ENCODE measurements at places on chromosomes 1 and 21.

GRCh38 chr1:116902027-116902426 is 7.7 kb upstream of the PTGFRN start:
- no peak for DNase-seq

DNA sequence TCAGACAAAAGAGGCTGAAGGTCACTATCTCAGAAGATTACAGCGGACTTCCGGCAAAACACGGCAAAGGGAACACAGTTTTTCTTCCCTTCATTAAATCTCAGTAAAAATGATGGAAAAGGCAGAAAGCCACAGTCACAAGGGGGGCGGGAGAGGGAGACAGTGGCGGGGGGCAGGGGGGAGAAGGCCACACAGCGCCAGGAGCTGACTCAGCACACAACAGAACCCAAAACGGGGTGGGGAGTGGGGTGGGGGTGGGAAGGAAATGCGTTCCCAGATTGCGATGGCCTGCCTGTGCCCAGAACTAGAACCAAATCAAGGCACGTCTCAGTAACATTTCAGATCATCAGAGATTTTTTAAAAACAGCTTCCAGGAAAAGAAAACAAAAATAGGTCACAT is 13.4 kb downstream of the CFAP74 start:
- no peak for DNase-seq

GRCh38 chr1:64004451-64005025 is 198.9 kb upstream of the UBE2U start:
- no peak for DNase-seq

- no peak for DNase-seq
These were observed 3.2 kb upstream of the LAPTM5 start for GRCh38 chr1:30760596-30761324.

GRCh38 chr1:70112838-70113237 is 92.5 kb downstream of the LRRC40 start:
- DNase-seq = no peak

GRCh38 chr1:211808475-211808874 is 22.1 kb downstream of the LPGAT1 start:
- DNase-seq = no peak

DNA sequence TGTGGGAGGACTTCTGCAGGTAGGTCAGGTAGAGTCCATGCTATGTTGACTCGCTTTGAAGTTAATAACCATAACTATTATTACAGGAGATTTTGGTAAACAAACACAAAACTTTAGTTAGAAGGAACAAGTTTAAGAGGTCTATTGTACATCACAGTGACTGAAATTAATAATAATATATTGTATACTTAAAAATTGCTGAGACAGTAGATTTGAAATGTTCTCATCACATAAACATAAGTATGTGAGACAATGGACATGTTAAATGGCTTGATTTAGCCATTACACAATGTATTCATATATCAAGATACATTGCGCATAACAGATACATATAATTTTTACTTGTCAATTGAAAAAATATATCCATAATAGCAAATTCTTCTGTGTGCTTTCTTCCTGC is 91.4 kb upstream of the CD53 start:
- DNase-seq = no peak

- no peak for DNase-seq
These were observed 707 bp upstream of the KLHL21 start for GRCh38 chr1:6603238-6603914.

DNA sequence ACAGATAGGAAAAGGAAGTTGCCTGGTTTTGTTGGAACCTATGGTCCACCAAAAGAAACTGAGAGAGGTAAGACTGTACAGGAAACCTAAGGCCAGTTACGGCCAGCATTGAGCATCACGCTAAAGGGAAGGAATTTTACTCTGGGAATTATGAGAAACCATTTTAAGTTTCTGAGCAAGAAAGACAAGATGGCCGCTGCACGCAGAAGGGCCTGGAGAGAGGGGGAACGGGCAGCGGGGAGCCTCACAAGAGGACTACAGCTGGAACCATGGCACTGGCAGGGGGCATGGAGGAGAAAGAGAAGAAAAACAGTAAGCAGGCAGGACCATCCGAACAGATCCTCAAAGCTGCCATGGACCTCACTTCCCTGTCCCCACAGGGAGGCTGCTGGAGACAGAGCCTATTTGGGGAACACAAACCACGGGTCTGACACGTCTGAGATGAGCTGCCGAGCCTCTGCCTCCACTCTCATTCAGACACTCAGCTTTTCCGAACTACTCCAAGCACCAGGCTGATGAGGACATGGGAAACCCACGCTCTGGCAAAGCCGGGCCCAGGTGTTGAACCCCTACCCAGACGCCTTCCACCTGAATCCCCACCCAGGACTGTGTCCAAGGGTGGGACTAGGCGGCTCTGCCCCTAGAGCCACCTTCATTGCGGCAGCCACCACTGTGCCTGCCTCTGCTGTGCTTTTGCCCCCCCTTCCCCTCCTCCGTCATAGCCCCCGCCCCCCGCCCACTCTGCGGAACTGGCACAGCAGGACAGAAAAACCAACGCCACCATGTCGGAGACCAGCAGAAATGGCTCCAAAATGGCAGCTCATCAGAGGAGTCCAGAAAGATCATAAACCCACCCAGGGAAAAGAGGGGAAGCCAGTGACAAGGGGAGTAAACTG is 69.0 kb downstream of the CD46 start:
- no peak for DNase-seq

DNA sequence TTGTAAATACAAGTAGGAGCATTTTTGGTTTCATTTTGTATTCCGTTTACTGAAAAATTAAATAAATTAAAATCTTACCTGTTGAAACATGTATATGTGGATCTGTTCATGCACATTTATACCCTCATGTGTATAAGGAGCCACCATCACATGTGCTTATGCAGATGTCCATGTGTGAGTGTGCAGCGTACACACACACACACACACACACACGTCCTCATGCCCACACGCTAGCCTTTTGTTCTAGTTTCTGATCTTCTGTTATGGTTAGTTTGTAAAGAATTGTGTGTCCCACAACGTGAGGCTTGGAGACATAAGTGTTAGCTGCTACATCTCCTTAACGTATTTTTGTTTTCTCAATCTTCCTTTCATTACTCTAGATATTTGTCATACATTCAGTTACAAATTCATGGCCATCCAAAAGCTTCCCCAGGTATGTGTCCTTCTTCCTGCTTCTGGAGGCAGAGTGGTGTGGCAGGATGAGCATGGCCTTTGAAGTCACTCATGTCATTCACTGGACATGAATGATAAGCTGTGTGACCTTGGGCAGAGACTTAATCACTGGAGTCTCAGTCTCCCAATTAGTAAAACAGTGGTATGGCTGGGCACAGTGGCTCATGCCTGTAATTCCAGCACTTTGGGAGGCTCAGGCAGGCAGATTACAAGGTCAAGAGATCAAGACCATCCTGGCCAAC is 54.6 kb downstream of the TENT5C start:
- DNase-seq = no peak

- no peak for DNase-seq
These were observed 66.3 kb upstream of the NTPCR start for GRCh38 chr1:232883992-232884661.

DNA sequence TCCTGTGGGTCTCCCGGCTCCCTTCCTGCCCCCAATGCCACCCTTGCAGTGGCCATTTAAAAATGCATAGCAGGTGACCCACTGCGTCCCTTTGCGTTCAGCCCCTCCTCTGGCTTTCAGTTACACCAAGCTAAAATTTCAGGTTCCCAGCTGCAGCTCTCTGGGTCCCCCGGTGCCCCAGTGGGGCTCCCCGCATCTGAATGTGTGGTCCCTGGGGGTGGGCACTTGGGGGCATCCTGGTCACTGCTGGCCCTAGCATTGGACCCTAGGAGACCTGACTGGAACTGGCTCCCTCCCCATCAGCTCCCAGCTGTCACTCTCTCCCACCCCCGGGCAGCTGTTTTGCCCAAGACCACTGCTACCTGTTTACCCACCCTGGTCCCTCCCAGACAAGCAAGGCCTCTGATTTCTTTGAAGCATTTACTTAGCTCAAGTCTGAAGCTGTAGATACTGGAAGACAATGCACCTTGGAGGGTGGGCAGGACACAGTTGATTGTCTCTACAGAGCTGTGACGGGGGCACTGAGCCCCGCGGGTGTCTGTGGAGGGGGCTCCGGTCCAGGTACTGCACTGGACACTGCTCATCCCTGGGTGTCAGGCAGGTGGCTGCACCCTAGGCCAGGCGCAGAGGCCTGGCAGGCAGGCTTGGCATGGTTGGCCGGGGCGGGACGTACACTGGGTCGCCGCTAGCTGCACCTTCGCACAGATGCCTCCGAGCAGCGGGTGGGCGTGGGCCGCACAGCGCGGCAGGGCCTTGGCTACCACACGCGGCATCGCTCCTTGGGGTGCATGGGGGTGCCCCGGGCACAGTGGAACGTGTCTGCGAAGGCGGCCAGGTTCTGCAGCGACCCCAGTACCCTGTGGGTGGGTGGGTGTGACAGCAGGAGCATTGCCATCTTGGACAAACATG is 3.9 kb downstream of the PRXL2B start:
- no peak for DNase-seq

DNA sequence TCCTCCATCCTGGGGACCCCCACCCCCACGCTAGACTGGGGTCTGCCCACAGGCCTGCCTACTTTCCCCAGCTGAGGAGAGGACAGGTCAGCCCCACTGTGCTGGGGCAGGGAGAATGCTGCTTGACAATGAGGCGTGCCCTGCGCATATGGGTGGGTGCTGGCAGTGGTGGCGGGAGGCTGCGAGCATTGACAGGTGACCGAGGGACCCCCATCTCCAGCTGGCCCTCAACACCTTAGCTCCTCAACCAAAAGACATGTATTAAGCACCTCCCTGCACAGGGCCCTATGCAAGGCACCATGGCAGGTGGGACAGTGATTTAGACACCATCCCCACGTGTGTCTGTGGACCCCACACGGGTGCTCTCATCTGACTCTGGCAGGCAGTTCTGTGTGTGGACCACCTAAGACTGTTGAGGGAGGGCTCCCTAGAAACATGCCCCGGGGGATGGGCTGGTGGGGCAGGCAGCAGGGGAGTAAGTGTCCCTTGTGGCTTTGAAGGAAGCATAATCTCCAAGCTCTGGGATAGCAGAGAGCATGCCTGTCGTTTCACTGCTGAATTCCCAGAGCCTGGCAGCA is 18.4 kb upstream of the ALX3 start:
- DNase-seq = no peak

- no peak for DNase-seq
These were observed 172.6 kb downstream of the SLC44A5 start for GRCh38 chr1:75438355-75438754.

- DNase-seq = no peak
These were observed 14.0 kb downstream of the LBR start for GRCh38 chr1:225413708-225414375.

DNA sequence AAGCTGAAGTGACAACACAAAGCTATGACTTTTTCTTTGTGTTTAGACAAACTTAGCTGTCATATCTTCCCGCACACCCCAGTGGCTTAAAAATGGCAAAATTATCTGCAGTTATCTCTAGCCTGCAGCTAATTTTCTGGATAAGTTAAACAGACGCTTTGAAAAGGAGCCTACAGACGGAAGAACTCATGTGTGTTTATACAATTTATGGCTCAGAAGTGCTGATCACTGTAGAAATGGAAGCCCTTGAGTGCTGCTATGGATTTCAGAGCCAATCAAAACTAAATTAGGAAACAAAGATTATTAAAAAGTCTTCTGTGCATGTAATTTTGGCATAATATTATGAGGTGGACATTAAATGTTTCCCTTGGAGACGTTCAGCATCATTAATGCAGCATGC is 11.6 kb downstream of the NTNG1 start:
- no peak for DNase-seq

DNA sequence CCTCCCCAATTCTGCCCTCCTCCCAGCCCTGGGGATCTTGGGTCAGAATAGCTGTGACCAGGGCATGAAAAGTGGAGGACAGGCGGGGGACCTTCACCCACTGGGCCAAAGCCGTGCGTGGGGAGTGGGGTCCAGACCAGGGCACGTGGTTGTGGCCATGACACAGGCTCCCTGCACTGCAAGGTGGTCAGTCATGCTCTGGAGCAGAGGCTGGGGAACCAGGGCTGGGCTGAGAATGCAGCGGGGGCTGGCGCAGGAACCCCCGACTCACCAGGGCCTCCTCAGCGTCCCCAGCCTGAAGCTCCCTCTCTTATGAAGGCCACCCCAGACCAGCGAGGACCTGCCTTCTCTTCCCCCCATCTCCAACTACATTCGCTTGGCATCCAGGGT is 2.7 kb downstream of the DVL1 start:
- DNase-seq = no peak

DNA sequence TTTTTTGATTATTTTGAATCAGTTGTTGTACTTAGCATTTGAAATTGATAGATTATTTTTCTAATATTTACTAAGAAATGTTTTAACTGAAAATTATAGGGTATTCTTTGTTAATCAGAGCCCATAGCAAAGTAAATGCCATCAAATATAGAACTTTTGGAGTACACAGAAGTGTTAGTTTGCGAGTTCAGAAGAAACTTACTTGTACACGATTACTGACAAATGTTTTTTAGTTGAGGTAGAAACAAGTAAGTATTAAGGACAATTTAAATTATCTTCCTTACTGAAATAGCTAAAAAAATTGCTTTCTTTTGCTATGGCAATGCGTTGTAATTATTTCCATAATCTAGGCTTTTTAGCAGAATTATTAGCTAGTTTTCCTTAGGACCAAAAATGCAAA is 692.2 kb downstream of the USP25 start:
- no peak for DNase-seq

Measured in NCI-H1105 (cell line).